Left lung (tissue), 14 donors: ENCODE measurements at places on chromosomes 5 and 9. TPM values are rescaled to one million over a fixed set of nuclear protein-coding genes. Genes with fewer than 3 reads are reported as not detected.
A peak's percentile ranks its signal among the peaks of the same experiment; 100 is the strongest.

- no peak for DNase-seq
These were observed 4.8 kb downstream of the DNAJB5 start for GRCh38 chr9:34994260-34994899.

AK3 gene
- polyA plus RNA-seq, result 64.2 TPM

DNA sequence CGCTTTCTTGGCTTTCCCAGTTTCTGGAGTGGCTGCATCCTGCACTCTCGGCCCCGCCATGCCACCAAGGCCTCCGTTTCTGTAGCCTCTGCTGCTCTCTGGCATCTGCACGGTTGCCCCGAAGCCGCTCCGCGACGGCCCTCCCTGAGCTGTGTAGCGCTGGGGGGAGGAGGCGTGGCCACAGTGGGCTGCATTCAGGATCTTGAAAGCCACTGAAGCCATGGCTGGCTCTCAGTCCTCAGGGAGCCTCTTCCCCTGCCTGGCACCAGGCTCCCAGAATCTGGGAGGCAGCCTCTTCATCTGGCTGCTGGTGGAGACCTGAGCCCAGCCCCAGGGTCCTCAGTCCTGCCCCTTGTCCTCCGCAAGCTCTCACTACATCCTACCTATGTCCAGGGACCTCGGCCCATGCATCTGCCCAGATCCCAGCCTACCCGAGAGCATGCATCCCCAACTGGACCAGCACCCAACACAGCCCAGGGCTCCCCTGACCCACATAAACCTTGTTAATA is 25.1 kb downstream of the PAEP start:
- no peak for DNase-seq

DNA sequence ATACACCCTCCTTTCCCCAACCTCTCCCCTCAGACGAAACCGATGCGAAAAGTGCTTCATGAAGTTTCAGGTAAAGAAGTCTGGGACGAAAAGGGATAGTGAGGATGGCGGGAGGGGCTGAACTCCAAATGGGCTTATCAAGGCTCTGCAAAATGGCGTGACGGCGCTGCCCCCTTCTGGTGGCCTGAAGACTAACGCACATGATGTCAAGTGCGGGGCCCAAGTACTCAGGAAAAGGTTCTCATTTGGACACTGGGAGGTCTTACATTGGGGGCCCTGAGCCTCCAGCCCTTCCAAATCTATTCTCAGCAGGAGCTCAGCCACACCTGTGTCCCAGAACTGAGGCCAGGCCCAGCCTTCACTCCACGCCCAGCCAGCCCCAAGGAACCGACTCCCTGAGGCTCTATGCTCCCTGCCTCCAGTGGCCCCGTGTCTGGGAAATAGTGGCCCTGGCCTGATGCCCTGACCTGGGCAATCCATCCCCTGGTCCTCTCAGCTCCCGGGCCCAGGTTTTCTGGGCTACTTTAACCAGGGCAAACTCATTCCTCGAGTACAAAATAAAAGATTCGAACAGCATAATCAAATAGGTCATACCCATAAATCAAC is 119.9 kb downstream of the KCNIP1 start:
- DNase-seq, result peak; percentile 60

CARTPT gene
- not detected for polyA plus RNA-seq

GABBR2 gene
- 0.46 TPM for polyA plus RNA-seq

DNA sequence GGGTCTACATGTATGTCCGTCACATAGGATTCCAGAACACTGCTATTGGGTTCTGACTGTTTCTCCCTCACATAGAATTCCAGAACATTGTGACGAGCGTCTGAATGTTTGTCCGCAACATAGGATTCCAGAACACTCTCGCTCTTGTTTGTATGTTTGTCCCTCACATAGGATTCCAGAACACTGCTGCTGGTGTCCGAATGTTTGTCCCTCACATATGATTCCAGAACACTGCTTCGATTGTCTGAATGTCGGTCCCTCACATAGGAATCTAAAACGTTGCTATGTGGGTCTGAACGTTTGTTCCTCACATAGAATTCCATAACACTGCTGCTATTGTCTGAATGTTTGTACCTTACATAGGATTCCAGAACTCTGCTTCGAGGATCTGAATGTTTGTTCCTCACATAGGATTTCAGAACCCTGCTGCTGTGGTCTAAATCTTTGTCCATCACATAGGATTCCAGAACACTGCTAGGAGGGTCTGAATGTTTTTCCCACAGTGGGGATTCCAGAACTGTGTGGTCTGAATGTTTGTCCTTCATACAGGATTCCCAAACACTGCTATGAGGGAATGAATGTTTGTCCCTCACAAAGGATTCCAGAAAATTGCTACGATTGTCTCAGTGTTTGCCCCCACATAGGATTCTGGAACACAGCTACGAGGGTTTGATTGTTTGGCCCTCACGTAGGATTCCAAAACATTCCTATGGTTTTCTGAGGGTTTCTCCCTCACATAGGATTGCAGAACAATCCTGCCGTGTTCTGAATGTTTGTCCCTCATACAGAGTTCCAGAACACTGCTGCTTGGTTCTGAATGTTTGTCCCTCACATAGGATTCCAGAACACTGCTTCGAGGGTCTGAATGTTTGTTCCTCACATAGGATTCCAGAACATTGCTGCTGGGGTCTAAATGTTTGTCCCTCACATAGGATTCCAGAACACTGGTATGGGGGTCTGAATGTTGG is 220.5 kb downstream of the FOXD4L6 start:
- DNase-seq, result no peak

GRCh38 chr5:179309751-179310320 is 35.4 kb downstream of the ADAMTS2 start:
- peak; percentile 19 for DNase-seq

TAF11L10 gene
- not detected for polyA plus RNA-seq

GRCh38 chr5:178240766-178241165 is 8.2 kb upstream of the PHYKPL start:
- DNase-seq, result no peak

GRCh38 chr9:95733741-95734666 is 141.5 kb upstream of the ERCC6L2 start:
- DNase-seq, result no peak

TOR2A gene
- 10.6 TPM for polyA plus RNA-seq

DNA sequence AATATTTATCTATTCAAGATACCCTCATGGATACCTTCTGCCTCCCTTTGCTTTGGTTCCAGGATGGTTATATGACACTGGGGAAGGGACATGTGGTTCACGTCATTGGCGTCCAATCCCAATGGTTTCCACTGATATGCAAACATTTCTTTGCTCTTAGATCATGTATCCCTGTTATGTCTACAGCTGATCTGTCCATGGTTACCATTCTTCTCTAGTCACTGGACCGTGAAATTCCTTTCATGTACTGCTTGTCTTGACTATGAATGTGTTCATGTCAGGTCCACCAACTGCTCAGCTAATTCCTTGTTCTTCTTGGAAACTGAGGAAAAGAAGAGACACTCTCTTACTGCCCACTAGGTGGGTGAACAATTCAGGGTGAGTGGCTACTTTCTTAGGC is 391.1 kb upstream of the ZNF608 start:
- no peak for DNase-seq

ADGRV1 gene
- polyA plus RNA-seq, result 19.1 TPM

DNA sequence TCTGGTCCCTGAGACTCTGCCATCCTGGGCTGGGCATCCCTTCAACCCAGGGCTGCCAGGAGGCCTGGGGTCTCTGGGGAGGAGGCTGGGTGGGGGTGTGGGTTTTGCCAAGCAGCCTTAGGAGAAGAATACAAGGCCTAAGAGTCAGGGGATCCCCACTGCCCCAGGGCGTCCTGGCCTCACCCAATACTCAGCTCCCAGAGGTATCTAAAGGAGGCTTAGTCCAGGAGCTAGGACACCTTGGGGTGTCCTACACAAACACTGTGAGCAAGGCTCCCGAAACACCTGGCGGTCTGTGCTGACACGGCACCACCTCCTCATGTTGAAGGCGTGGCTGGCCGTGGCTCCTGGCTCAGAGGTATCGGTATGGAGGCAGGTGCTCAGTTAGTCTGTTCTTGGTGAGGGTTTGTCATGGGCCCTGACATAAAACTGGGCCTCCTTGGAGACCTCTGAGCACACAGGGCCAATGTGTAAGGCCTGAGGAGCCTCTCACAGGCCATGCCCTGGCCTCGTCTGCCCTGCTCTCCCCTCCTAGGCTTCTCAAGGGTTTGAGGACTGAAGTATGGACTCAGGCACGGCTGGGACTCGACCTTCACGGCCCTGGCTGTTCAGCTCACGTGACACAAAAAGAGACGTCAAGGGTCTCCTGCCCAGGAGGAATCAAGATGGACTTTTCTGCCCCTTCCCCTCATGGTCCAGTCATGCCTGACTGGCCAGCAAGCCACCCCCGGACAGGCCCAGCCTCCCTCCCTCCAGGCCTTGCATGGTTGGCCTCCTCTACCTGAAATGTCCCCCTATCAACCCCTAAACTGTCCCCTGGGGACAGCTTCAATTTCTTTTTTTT is 277.3 kb downstream of the FSTL4 start:
- no peak for DNase-seq

- no peak for DNase-seq
These were observed 32.7 kb downstream of the SUSD1 start for GRCh38 chr9:112142420-112142819.

GRCh38 chr5:58266402-58266801 is 193.5 kb downstream of the PLK2 start:
- DNase-seq, result no peak

DNA sequence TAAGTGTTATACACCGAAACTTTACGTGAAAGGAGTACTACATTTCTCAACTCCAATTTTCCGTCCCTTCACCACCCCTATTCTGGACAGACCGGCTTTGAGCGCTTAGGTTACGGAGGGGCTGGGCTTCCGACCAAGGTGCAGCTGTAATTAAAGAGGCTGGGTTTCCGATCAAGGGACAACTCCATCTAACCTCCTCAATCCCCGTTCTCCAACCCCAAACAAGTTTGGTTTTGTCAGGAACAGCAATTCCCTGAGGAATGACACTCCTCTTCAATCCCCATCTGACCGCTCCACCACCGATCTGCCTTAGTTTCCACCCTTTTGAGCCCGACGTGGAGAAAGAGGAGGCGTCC is 577 bp downstream of the TUT7 start:
- peak; percentile 24 for DNase-seq

GRCh38 chr5:43037636-43038495 is 2.3 kb downstream of the ANXA2R start:
- DNase-seq, result no peak

PAM gene
- 158 TPM for polyA plus RNA-seq

DNA sequence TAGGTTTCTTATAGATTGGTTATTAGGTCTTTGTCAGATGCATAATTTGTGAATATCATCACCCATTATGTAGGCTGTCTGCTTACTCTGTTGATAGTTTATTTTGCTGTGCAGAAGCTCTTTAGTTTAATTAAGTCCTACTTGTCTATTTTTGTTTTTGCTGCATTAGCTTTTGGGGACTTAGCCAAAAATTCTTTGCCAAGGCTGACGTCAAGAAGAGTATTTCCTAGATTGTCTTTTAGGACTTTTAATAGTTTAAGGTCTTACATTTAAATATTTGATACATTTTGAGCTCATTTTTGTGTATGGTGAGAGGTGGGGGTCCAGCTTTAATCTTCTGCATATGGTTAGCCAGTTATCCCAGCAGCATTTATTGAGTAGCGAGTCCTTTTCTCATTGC is 24.8 kb upstream of the ANGPTL2 start:
- no peak for DNase-seq

DNA sequence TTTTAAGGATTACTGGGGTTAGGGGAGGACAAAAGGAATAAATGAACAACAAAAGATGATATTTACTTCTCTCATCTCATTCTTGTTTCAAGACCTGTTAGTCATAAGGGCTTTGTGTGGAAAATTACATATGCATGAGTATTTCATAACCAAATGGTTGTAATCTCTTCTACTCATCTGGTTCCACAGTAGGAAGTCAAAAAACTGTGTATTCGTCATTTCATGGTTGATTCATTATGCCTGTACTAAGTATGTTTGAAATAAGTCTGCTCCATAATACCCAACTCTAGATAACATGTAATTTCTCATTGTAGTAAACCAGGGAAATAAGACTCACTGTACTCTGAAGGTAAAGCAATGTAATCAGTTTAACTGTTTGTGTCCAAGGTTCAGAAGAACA is 212.9 kb downstream of the ARRDC3 start:
- no peak for DNase-seq

DNA sequence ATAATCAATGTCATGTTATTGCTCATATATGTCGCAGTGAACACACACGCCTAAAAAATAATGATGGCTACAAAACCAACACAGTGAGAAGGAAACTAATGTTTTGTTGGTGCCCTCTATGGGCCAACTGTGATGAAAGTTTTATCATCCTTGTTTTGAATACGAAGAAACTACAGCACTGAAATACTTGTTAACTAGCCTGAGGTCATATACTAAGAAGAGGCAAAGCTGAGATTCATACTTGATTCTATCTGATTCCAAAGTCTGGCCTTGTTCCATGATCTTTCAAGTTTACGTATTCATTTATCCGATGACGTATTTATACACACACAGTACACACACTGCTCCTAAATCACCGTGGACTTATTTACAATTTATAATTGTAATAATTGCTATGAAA is 16.1 kb upstream of the DRD1 start:
- no peak for DNase-seq

GRCh38 chr5:170603109-170603508 is 99.3 kb downstream of the KCNIP1 start:
- DNase-seq, result no peak

NCS1 gene
- 18.6 TPM for polyA plus RNA-seq

- no peak for DNase-seq
These were observed 16.9 kb downstream of the IRF1 start for GRCh38 chr5:132473668-132474067.

DNA sequence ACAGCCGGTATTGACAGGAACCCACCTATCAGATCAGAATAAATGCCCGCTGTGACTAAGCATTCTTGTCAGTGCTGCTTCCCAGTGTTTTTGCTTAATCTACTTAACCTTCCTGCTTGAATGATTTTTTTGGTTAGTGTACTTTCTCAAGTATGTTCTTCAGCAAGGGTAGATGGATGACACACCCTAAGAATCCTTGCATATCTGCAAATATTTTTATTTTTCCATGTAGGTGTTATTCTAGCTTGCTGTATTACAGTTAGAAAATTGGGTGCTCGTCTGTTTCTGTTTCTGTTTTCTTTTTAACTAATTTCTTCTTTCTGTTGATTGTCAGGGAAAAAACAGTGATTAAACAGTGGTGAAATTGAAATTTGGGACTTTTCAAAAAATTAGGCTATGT is 64.5 kb downstream of the SEC61B start:
- no peak for DNase-seq

- DNase-seq, result no peak
These were observed 5.0 kb downstream of the GBGT1 start for GRCh38 chr9:133158695-133159094.

SLC36A2 gene
- polyA plus RNA-seq, result 0.18 TPM

KIAA1958 gene
- polyA plus RNA-seq, result 15.6 TPM

GRCh38 chr5:133371371-133372155 is 240.8 kb downstream of the FSTL4 start:
- no peak for DNase-seq

GRCh38 chr9:750249-750967 is 91.1 kb upstream of the DMRT1 start:
- DNase-seq, result no peak
